MM.1S (cell line): ENCODE measurements at places on chromosomes 4 and X.

DNA sequence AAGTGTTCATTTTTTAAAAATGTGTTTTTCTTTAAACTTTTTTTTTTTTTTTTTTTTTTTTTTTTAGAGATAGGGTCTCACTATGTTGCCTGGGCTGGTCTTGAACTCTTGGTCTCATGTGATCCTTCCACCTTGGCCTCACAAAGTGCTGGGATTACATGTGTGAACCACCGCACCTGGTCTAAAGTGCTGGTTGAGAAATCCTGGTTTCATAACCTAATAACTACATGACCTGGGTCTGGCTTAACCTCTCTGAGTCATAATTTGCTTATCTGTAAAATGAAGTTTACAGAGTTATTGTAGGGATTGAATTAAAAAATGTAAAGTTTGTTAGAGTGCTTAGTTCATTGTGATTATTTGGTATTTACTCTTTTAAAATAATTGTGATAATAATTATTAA, 5.2 kb downstream of the HSD17B13 start:
- H3K4me1 ChIP-seq, result no peaks in the 10 kb centered on the region
- peak; percentile 13 for DNase-seq
- H3K27me3 ChIP-seq, result no peaks in the 10 kb centered on the region
- no peaks in the 10 kb centered on the region for H3K36me3 ChIP-seq

DNA sequence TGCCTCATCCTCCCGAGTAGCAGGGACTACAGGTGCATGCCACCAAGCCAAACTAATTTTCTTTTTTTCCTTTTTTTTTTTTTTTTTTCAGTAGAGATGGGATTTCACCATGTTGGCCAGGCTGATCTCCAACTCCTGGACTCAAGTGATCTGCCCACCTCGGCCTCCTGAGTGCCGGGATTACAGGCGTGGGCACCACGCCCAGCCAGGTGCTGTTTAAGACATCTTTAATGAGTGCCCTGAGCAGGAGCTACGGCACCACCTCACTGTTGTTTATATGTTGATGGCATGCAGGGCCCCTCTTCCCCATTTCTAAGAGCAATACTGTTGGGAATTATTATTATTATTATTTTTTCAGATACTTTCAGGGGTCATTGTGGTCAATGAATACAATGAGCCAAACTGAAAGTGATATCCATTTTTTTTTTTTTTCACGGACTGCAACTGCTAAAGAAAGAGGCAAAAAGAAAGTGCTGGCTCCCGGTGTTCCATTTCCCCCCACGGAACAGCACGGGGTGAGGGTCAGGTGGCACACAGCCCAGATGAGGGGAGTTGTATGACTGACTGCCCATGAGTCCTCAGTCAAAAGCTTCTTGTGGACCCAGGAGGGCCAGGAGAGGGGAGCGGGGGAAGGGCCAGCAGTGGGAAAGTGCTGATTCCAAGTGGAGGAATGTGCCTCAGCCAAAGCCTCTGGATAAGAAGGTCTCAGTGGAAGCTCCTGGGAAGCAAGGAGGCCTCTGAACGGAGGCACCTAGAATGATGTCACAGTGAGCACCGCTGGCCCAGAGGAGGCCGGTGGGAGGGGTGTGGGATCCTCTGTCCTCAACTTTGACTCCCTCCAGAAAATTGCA, 101.8 kb upstream of the HPF1 start:
- no peak overlapping the region for H3K4me3 ChIP-seq
- no peaks in the 10 kb centered on the region for H3K36me3 ChIP-seq
- H3K4me1 ChIP-seq, result no peaks in the 10 kb centered on the region
- DNase-seq, result no peak

DNA sequence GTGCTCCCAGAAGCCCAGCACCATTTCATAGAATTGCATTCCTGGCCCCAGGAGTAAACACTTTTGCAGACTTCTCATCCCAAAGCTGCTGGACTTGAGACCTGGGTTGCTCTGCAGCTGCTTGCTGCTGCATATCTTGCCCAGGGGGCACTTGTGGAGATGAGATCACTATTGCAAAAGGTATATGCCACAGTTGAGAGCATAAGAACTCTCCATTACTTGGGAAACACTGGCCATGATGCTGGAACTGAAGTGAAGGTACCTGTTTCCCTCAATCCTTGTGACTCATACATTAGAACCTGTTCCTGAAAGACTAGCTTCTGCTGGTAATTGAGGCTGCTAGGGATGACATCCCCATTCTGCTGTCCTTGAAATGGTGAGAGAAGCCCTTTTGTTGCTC, 43.1 kb upstream of the WDR1 start:
- no peaks in the 10 kb centered on the region for H3K4me1 ChIP-seq
- DNase-seq, result no peak
- no peak overlapping the region for H3K27ac ChIP-seq

- peaks cover 25% of the 10 kb centered on the region for H3K4me1 ChIP-seq
- H3K4me3 ChIP-seq, result no peak overlapping the region
- H3K36me3 ChIP-seq, result no peaks in the 10 kb centered on the region
- no peak overlapping the region for H3K27ac ChIP-seq
- DNase-seq, result no peak
- H3K27me3 ChIP-seq, result no peaks in the 10 kb centered on the region
Observed at GRCh38 chrX:65772842-65773241, 105.4 kb downstream of the MSN start.

GRCh38 chr4:139555705-139556070, 331 bp downstream of the SETD7 start:
- peaks cover 20% of the 10 kb centered on the region for H3K4me1 ChIP-seq
- H3K27me3 ChIP-seq, result no peaks in the 10 kb centered on the region
- H3K27ac ChIP-seq, result peak overlapping the region; percentile 89
- DNase-seq, result no peak
- H3K36me3 ChIP-seq, result no peaks in the 10 kb centered on the region
- H3K4me3 ChIP-seq, result peak overlapping the region; percentile 93
